A673 (cell line): ENCODE measurements at places on chromosomes 12 and 14. TPM values are rescaled to one million over a fixed set of nuclear protein-coding genes. Genes with fewer than 3 reads are reported as not detected.

DNA sequence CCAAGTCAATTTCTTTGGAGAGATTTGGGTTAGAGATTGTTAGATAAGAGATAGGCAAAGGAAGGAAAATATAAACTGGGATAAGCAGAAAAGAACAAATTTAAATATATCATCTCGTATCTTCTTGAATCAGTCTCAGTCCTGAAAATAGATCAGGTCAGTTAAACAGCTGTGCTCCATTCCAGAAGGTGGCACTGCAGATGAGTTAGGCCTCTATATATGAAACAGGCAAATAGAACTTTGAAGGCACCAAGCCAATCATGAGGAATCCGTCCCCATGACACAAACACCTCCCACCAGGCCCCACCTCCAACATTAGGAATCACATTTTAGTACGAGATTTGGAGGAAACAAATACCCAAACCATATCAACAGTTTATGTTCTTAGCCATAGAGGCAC, 605.5 kb upstream of the USP15 start:
- no peaks in the 10 kb centered on the region for H3K27me3 ChIP-seq
- no peak overlapping the region for H3K4me3 ChIP-seq
- no peaks in the 10 kb centered on the region for H3K4me1 ChIP-seq
- peak; percentile 52 for DNase-seq
- no peaks in the 10 kb centered on the region for H3K36me3 ChIP-seq
- no peak overlapping the region for H3K27ac ChIP-seq

The TAS2R19 gene
- total RNA-seq, result 4.8 and 5.2 TPM in 2 replicates

DNA sequence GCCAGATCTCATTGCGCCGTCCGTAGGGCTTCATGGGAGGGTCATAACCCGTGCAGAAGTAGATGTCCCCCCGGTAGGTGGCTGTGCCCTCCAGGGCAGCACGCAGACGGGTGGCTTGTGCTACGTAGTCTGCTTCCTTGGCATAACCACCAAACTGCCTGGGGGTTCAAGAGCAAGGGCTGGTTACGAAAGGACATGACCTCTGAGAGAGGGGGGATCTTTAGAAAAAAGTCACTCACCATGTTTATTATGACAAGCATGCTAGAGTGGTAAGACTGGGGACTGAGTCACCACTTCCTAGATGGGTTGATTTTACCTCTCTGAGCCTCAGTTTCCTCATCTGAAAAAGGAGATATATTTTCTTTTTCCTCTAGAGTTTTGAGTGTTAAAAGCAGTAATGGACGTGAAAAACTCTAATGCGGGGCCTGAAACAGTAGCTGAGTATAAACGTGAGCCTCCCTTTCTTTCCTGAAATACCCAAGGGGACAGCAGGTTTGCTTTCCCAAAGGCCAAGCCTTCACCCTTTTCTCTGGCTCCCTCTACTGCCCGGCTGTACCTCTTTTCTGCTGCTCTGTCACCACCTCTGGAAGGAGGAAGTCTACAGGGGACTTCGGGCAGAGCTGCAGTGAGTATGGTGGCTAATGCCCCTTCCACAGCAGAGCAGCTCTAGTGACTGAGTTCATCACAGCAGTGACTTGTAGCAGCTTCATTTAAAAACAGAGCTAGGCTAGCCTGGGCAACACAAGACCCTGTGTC, 23.5 kb upstream of the GPRC5D start:
- DNase-seq, result peak; percentile 21
- H3K27ac ChIP-seq, result no peak overlapping the region
- no peaks in the 10 kb centered on the region for H3K27me3 ChIP-seq
- no peaks in the 10 kb centered on the region for H3K36me3 ChIP-seq

The LPAR5 gene
- total RNA-seq, result 0.15 and 0.17 TPM in 2 replicates

DNA sequence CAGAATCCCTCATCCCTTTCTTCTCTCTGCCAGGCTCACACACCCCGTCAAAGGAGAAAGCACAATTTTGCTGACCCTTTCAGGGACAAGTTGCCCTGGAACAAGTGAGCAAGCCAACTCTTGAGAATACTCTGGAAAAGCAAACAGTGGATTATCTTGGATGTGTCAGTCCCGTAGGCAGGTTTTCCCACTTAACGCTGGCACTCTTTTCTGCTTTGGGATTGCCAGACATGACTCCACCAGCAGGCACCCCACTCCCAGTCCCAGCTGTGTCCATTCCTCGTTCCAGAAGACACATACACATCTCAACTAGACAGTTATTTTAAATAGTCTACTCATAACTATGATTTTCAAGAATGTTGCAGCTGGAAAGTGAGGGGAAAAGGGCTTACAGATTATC, 145.5 kb upstream of the CDKN3 start:
- DNase-seq, result no peak
- H3K4me3 ChIP-seq, result no peak overlapping the region
- no peaks in the 10 kb centered on the region for H3K4me1 ChIP-seq
